LoVo (cell line): ENCODE measurements at places on chromosomes 7 and 10.

DNA sequence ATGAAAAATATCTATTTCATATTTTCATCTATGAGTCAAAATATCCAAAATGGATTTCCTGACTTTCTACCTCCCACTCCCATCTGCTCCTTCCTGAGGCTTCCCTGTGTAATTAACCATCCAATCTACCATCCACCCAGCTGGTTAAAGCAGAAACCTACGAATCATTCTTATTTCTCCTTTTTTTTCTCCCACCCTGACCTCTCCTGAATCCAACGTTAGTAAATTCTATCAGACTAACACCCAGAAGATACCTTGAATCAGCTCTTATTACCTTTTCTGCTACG lies 3.7 kb upstream of the LIPF start:
- no peak for DNase-seq

DNA sequence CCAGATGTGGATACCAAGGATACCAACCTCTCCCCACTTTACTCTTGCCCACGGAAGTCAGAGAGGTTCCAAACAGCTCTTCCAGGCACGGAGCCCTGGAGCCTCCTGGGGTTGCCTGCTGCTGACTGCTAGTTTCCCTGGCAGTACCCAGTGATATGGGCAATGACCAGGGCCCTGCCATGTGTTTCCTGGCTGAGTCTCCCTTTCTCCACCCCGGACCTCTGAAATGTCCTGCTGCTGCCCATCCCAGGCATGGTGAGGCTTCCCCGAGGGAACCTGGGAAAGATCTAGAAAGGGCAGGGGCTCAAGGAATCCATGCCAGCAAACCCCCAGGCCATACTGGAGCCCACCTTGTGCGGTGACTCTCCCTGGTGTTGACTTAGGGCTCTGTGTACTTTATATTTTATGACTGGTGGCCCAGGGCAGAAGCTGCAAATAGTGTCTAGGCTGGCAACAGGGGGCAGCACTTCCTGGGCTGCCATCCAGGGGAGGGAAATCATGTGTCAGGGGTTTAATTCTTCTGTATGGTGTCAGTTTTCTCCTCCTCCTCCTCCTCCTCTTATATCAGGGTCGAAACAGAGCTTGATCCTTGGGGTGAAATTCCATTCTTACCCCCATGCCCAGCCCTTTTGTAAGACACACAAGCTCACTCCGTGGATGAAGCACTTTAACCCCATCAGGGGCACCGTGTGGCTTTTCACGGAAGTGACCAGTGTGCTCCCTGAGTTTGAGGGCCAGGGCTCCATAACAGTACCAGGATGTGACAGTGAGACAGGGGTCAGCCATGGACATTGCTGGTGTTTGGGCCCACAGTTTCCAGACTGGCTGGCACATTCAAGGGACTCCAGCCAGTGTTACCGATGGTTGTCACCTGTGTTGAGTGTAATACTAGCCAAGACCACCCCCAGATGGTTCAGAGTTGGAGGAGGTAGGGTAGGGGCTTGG lies 62.4 kb upstream of the GDF10 start:
- no peak for DNase-seq

DNA sequence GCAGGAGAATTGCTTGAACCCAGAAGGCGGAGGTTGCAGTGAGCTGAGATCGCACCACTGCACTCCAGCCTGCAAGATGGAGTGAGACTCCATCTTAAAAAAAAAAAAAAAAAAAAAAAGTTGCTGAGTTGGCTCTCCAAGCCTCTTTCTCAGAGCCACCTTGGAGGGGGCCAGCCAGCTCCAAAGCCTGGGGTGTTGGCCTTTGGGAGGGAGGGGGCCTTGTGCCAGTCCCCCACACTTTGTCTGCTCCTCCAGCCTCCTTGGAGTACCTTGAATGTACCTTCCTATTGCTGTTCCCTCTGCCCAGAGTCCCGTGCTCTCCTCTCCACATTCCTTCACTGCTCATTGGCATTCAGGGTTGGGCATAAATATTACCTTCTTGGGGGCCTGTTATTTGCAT lies 62.4 kb downstream of the GRK5 start:
- no peak for DNase-seq

- DNase-seq: no peak
Observed at GRCh38 chr7:97601931-97602457, 129.9 kb upstream of the TAC1 start.

DNA sequence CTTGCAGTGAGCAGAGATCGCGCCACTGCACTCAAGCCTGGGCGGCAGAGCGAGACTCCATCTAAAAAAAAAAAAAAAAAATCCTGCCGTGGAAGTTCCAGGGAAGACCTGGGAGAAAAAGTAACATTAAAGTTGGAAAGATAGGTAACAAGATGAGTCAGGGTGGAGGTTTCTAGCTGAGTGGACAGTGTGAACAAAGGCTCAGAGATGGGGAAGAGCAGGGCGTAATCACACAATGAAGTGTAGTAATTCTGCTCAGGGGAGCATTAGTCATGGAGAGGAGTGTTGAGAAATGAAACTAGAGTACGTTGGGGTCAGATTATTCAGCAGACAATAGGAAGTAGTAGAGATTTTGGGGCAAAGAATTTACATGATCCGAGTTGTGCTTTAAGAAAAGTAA lies 21.6 kb upstream of the WASL start:
- peak; percentile 28 for DNase-seq

DNA sequence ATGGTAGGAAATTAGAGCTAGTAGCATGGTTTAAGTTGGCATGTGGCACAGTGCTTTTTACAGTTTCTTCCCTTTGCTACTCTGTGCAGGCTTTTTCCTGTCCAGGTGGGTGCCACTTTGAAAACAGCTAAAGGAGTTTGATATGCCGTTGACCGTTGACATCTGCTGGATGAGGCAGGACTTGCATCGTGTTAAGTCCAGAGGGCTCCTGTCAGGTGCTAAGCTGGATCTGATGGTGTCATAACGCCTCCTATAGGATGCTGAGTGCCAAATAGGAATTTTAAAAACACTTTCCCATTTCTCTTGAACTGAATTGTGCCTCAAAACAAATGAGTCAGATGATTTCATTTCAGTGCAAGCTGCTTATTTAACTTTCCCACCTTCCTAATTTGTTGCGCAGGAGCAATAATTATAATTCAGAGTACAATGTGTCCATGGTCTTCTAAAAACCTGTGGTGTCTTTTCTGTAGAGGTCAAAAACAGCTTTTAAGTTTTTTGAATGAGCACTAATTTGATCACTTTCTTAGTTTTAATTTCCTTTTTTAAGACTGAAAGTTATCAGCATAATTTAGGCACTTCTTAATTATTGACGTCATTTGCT lies 178.3 kb downstream of the CDCA7L start:
- peak; percentile 83 for DNase-seq

DNA sequence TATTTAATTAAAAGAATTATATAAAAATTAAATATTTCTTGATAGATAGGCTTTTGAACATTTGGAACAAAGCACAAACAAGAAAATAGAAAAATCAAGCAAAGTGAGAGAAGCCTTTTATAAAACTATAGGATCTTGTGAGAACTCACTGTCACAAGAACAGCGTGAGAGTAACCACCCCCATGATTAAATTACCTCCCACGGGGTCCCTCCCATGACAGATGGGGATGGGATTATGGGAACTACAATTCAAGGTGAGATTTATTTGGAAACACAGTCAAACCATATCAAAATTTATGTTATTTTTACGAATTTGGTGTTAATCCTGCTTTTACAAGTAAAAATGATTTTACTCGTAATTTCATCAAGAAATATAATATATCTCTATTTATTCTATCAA lies 1136.1 kb upstream of the POT1 start:
- DNase-seq: no peak

DNA sequence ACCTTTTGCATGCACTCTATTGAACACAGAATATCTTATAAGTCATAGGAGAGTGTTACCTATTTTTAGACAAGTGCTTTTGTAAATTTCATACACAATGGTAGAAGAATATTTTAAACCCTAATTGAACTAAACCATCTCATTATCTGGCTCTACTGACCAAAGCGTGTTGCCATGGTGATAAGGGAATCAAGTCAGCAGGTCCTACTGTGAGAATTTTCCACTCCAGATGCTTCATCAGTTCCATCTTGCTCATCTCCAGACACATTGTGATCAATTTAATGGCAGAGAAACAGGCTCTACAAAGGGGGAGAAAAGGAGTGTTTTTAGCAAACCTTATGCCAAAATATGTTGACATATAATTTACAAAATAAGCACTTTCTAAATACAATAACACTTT lies 621.9 kb upstream of the GHITM start:
- no peak for DNase-seq

DNA sequence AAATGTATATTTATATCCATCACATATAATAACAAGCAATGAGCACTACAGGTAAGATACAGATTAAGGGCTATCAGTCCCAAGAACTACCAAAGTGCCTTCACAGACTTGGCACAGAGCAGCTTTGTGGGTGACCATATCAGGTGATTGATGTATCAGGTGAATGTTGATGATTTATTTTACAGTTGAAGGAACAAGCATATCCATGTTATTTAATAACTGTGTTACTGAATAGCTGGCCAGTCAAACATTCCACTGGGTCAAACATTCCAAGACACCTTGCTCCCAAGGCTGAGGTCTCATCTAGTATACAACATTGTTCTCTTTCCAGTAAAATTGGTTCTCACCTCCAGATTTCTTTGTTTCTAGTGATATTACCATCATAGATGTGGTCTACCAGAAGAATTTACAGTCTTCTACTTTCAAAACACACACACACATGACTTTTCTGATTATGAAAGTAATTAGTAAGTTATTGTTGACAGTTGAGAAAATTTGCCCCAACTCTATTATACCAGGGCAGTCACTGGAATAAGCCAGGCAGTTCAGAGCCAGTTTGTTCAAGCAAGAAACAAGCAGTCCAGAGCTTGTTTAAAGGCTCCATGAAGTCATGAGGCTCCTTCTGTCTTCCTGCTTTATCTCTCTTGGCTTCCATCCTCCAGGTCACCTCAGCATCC lies 68.2 kb downstream of the ELAPOR2 start:
- DNase-seq: no peak

DNA sequence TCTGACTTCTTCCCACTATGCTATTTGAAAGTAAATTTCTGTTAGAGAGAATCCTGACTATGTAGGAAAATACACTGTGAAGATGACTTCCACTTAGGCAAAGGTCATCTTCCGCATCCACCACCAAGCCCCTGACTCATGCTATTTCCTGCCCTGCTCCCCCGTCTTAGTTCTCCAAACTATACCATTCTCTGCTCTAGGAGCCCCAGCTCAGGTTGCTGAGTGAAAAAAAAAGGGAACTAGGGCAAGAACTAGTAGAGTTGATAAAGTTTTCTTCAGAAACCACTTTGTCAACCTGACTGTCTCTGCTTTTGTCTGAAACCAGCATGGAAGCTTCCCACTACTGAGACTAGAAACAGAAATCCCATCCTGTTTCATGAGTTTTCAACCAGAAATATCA lies 96.9 kb downstream of the EVX1 start:
- no peak for DNase-seq

- no peak for DNase-seq
Observed at GRCh38 chr7:120060875-120061274, 212.1 kb upstream of the KCND2 start.

- DNase-seq: no peak
Observed at GRCh38 chr10:84938117-84938905, 609.9 kb downstream of the CCSER2 start.

DNA sequence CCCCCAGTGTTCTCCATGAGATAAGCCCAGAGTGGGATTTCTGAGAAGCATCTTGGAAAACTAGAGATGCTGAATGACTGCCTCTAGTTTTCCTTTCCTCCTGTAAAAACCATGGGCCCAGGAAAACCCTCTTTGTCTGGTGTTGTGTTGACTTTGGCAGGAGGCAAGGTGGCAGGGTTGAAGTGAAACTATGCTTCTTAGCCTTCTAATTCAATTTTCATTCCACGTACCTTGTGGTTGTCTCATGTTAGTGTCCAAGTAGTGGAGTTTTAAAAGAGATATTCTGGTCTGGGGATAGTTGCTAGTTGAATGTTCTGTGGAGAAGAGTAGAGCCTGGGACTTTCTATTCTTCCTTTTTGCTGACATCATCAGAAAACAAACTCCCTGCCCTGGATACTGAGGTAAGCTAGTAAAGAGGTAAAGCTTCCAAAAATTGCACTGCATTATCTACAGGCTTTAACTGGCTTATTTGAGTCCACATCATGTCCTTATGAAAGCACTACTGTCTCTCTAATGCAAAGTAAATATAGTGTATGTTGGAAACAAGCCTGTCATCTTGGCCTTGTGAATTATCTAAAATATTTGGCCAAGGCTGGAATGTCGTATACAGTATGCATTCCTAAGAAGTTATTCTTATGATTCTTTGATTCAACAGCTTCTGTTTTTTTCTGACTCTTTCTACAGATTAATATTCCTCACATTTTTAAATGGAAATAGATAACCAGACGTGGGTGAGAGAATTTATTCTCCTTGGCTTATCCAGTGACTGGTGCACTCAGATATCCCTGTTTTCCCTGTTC lies at the start of gene OR2F2:
Gene OR2F2 (plus strand): TSS at position 708 of the 800 bp plus-strand sequence. CDS start 0 bp downstream, at position 708.
- DNase-seq: no peak

DNA sequence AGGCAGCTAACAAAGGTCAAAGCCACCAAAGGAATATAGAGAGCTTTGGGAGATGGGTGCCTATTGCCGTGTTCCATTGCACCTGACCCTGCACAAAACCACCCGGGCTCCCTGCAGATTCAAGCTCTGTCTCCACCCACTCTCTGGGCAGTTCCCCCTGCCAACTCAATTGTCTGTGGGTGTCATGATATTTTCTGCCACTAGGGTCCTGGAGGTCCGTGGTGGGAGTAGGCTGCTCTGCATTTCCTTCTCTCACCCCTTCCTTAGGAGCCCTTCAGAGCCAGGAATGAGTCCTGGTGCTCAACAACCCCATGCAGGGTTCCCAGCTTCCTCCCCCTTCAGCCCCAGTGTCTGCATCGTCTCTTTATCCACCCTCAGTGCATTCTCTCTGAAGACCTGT lies 34.1 kb downstream of the PNLIPRP2 start:
- no peak for DNase-seq

- no peak for DNase-seq
Observed at GRCh38 chr10:76248649-76249200, 817.3 kb downstream of the LRMDA start.

- no peak for DNase-seq
Observed at GRCh38 chr7:134542195-134542771, 6.6 kb upstream of the AKR1B15 start.

DNA sequence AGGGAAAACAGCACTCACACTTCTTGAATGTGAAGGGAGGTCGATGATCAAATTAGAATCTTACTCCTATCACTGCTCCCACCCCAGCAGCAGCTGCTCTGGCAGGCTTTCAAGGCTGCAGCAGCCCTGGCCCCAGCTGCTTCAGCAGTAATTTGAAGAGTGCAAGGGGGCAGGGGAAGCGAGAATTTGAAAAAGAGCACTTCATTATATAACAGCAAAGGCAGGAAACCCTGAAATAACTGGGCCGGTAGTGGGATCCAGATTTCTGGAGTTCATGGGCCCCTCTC lies 44.9 kb downstream of the MYPN start:
- DNase-seq: no peak

DNA sequence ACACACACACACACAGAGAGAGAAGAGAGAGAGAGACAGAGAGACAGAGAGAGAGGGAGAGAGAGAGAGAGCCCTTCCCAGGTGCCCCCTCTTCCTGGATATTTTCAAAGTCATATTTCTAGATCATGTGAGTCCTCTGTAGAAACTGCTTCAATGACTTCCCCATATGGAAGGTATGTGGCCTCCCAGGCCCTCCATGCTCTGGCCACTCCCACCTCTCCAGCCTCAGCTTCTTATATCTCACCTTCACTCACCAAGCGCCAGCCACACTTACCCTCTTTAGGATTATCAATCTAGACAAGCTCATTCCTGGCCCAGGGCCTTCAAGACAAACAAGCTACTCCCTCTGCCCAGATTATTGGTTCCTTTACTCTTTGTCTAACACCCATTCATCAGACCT lies 259.7 kb downstream of the MTERF1 start:
- DNase-seq: no peak
